ENCODE measurements at places on chromosomes 2 and 18.

- no peak for DNase-seq
Observed at GRCh38 chr2:19818543-19818942, 83.2 kb downstream of the TTC32 start.

DNA sequence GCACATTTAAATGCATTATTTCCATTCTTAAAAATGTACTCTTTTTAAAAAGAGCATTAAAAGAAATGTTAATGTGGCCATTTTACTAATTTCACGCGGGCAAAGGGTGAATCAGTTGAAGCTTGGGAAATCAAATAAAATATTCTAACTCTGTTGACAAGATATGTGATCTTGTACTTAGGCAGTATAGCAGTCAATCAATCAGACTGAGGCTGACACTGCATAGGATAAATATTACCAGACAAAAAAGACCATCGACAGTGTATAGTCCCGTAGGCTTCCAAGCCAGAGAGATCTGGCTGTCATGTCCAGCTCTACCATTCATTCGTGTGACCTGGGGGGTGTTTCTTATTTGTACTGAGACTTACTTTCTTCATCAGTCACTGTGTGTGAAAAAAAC lies 39.8 kb upstream of the CCDC68 start:
- DNase-seq, result no peak

- no peak for DNase-seq
Observed at GRCh38 chr18:56831988-56832387, 180.8 kb downstream of the WDR7 start.

DNA sequence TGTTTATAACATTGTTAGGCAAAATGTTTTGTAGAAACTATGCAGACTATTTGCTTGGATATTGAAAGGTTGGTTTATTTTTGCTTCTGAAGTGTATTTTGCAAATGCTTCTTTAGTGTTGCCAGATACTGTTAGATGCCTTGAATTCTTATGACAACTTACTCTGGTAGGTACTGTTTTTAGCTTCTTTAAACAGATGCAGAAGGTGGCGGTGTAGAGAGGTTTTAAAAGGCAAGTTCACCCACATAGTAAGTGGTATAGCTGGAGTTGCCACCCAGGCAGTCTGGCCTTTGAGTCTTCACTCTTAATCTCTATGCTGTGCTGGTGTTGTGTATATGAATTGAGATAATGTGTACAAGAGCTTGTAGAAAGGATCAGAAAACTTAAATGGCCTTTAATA lies 3.6 kb downstream of the PCYOX1 start:
- no peak for DNase-seq

GRCh38 chr18:50578030-50578429 lies 18.1 kb downstream of the MAPK4 start:
- DNase-seq, result no peak

GRCh38 chr2:73997813-73998212 lies 13.1 kb downstream of the TET3 start:
- no peak for DNase-seq

DNA sequence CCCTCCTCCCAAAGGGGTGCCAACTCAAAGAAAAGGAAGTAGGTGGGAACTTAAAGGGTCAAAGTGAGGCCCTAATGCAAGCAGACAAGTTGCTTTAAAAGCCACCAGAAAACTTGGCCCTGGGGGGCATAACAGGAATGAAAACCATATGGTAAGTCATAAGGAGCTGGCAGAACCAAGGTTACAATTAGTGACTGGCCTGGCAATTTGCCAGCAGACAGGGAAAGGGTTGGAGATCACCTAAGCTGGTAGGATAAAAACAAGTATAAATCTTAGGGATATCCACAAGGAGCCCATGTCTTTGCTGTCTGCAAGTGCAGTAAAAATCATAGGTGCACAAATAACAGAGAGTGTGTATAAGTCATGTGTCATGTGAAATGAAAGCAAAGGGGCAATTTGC lies 256.7 kb upstream of the LRRTM4 start:
- DNase-seq, result no peak

- no peak for DNase-seq
Observed at GRCh38 chr18:12589448-12589847, 68.5 kb downstream of the SPIRE1 start.

DNA sequence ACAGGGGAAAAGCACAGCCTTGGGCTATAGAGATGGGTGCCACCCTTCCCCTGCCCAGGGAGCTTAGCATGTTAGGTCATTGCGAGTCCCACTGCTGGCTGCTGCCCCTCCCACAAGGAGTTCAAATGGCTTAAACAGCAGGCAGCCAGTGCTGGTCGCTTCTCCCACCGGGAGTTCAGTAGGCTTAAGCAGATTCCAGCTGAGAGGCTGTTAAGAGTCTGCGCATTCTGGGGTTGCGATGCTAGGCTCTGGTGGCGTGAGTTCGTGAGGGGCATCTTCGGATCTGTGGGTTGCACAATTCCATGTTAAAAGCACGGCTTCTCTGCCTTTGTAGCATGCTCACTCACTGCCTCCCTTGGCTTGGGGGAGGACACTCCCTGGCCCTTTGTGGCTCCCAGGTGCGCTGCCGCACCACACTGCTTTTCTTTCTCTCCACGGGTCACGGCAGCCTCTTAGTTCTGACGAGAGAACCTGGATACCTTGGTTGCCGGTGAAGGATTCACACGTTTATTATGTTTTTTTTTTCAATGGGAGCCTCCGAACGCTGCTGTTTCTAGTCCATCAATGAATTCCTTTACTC lies 93.2 kb downstream of the UNC80 start:
- no peak for DNase-seq

GRCh38 chr2:15731889-15732271 lies 140.2 kb downstream of the DDX1 start:
- no peak for DNase-seq

DNA sequence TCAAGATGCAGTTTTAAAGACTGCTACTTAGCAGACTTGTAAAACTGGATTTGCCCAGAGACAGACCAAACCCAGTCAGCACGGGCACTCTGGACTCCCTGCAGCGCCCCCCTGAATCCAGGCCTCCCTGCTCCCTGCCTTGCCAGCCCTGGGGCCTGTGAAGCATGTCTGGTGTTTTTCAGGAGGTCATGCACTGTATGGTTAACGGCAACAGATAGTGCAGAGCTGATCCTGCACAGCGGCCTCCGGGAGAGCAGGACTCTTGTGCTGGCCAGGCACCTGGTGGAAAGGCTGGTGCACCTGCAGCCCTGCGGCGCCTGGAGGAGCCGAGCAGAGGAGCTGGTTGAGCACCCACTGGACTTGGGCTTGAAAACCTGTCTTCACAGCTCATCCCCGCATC lies 30.4 kb downstream of the HDAC4 start:
- DNase-seq, result no peak

DNA sequence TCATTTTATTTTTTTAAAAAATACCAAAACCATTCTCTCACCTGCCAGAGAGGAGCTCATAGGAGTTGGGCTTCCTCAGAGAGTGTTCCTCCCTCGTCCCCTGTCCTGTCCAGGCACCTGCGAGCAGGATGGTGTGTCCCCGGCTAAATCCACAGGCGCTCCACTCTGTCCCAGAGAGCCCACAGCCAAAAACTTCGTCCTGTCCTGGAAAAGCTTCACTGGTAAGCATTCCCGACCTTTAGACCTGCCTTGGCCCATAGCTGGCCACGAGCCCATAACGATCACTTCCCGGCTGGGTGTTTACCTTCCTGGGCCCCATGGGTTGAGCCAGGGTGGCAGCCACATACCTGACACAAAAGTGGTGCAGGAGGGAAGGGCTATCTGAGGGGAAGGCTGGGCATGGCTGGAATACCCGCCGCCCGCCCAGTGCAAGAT lies at the start of gene NGEF:
Gene NGEF, minus strand, starts transcription at position 230 of the 435 bp plus-strand sequence. CDS start 38,366 bp downstream, outside the sequence.
- DNase-seq, result peak; percentile 85

DNA sequence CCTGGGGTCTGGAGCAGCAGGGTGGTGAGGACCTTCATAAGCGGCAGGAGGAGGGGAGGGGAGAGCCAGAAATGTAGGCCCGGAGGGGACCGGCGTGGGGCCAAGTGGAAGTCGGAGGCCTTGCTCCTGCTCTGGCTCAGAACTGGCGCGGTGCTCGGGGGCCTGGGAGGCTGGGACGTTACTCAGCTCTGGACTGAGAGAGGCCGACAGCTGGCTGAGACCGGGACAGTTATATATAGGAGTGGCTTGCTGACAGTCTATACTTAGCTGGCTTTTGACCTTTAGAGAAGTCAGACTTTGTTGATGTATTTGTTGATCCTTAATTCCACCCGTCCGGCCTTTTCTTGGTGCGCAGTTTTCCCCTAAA lies 15.7 kb downstream of the IGFBP5 start:
- peak; percentile 44 for DNase-seq

DNA sequence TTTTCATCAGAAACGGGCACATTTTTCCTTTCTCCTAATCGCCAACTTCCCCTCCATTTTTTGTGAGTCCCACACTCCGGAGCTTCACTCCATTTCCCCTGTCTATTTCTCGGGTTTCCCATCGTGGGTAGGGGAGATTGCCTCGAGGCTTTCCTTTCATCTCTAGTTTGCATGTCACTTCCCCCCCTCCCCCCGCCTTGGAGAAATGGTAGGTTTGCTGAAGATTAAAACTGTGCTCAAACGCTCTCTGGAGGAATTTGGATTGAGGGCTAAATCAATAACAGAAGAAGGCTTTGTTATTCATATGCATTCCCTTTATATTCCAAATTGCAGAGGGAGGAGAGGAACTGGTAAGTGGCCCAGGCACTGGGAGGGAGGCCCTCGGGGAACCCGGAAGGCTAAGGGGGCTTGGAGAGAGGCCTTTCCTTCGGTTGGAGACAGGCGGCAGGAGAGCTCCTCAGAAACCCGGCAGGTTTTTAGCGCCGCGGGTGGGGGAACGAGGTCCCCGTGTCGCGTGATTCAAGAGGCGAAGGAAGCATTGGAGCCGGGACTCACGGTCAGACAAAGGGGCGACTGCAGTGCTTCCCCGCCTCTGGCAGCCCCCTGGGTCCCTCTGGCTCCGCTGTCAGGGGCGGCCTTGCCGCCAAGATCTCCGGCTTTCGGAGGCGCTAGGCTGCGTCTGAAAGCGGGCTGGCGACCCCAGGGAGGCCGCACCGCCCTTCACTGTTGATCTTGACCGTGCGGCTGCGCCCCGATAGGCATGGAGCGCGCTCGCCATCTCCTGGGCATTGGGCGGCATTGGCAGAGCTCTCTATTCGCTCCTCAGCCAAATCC lies 2.4 kb upstream of the HOXD12 start:
- DNase-seq, result peak; percentile 70

DNA sequence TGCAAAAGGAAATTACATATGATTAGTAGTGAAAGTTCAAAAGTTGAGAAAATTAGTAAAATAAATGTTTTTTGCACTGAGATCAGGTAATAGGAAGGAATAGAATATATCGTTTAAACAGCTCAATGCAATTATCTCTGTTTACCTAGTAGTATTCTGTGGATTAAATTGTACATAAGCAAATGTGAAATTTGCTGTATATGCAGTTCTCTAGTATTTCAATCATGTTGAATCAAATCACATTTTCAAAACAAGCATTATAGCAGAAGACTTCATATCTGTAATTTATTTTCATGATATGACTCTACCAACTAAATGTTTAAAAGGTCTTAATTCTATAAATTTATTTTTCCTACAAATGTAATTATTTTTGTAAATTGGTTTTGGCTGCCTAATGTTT lies 31.6 kb downstream of the ITPRID2 start:
- no peak for DNase-seq

GRCh38 chr2:45706033-45706432 lies 54.6 kb downstream of the PRKCE start:
- no peak for DNase-seq

DNA sequence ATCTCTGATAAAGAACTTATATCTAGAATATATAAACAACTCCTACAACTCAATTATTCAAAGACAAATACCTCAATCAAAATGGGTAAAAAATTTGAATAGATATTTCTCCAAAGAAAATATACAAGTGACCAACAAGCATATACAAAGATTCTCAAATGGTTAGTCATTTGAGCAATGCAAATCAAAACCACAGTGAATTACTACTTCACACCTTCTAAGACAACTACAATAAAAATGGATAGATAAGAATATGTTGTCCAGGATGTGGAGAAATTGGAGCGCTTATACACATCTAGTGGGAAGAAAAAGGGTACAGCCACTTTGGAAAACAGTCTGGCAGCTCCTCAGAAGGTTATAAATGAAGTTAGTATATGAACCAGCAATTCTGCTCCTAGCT lies 332.9 kb downstream of the TGIF1 start:
- DNase-seq, result no peak

DNA sequence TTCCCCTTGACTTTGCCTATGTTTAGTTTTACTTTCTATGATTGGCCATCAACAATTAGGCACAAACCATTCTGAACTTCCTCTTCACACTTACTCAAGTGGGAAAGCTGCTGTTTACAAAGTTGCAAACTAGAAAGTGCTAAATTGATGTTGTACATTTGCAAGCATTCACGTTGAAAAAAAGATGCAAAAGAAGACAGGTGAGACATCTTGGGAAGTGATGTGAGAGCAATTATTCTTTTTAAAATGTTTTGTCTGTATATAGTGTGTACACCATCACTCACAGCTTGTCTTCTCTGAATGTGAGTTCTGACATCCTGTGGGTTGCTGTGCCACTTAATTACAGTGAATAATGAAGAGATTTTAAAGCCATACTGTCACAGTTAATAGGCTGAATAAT lies 874.1 kb upstream of the LRATD1 start:
- no peak for DNase-seq

DNA sequence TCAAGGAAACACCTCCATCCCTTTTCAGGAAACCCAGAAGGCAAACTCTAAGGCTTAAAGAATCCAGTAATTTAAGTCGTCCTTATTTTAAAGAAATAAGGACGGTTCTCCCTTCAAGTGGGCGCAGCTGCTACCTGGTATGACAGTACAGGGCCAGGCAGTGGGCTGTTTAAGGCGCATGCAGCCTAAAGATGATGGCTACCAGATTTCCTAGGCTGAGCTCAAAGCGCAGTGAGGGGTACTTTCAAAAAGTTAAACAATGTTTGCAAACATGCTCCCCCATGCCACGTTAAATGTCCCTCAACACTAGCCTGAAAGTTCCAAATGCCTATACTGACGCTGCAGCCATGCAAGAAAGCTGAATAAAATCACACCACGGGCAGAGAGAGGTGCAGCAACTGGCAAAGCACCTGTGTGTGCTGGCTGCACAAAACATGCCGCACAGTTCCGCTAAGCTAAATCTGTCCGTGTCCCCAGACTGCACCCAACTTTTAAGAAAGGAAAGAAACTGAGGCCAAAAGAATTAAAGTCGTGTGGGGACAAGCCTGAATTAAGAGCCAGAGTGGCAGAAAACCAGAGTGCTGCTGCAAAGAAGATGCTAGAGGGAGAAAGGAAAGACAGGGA lies 583 bp downstream of the HIBCH start:
- DNase-seq, result no peak

GRCh38 chr2:58508006-58508405 lies 266.9 kb upstream of the FANCL start:
- DNase-seq, result no peak

DNA sequence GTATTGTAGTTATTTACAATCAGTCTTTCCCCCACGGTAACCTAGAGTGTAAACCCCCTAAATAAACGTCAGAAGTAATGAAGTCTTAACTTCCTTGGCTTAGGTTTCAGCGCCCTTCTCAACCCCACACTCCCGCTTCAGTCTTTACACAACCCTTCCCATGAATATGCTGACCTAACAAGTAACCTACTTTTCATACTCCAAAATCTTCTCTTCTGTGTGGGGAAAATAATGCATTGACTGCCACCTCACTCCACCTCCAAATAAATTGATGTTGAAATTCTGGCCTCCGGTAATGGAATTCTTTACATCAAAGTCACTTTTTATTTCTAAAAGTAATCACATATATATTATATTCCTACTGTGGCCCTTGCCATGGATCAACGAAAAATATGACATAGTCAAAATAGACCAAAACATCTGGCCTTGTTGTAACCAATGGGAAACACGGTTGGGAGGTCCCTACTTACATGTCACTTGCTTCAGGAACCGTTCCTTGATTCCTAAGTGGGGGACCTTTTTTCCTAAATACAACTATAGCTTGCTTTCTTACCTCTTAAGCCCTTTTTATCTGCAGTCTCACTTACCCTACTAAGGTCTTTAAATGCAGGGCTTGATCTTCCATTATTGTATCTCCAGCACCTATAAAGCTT lies 961 bp downstream of the GEN1 start:
- no peak for DNase-seq
